ENCODE measurements at places on chromosomes 3 and 15.

- no peak for DNase-seq
Observed at GRCh38 chr3:41286305-41286704, 87.0 kb downstream of the CTNNB1 start.

GRCh38 chr15:78708713-78709260 lies 67.8 kb upstream of the CHRNB4 start:
- DNase-seq = no peak

- DNase-seq = no peak
Observed at GRCh38 chr3:139251529-139251928, 92.3 kb upstream of the MRPS22 start.

DNA sequence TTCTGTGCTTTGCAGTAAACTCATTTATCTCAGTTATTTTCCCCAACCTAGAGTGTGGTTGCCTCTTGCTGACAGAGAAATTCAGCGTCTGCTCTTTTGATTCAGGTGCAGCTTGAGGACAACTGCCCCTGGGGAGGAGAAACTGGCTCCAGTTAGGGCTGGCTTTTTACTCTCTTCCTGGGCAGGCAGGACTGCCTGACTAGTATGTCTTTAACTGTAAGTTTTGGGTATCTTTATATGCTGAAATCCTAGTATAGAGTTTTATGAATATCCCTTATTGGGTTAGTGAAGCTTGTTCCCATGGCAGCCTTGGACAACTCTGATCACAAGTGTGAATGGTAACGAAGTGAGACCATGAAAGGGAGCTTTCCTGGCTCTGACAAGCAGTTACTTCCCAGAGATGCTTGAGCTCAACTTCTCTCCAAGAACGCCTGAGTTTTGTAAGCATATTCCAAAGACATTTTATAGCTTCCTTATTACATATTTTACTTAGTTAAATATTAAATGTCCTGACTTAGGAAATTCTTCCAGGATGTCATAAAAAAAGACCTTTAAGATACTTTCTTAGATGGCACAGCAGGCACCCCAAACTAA lies 27.1 kb downstream of the CCNB2 start:
- DNase-seq = no peak

- DNase-seq = no peak
Observed at GRCh38 chr3:77773084-77773483, 733.2 kb downstream of the ROBO2 start.

GRCh38 chr3:54882129-54882833 lies 45.6 kb downstream of the LRTM1 start:
- DNase-seq = no peak

GRCh38 chr3:122553171-122553570 lies 10.9 kb downstream of the PARP9 start:
- DNase-seq = no peak

- DNase-seq = no peak
Observed at GRCh38 chr15:27179789-27180188, 208.8 kb downstream of the GABRG3 start.

DNA sequence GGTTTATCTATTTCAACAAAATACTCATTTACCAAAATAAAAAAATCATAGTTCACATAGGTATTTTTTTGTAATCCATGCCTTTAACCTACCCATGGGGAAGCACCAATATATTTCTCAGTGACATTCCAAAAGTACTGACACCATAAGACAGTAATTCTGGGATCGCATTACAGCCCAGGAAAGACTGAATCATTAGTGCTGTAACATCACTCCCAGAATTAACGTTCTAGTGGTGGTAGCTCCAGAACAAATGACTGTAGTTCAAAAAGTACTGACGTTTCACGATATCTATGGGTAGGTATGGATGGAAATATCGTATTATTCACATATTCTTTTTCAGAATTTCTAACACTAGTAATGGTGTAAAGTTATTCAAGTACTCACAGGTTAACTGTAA lies 54.3 kb upstream of the NEK10 start:
- DNase-seq = no peak

- no peak for DNase-seq
Observed at GRCh38 chr3:38653685-38654537, 4.4 kb upstream of the SCN5A start.

- no peak for DNase-seq
Observed at GRCh38 chr15:98655732-98656131, 7.4 kb downstream of the IGF1R start.

DNA sequence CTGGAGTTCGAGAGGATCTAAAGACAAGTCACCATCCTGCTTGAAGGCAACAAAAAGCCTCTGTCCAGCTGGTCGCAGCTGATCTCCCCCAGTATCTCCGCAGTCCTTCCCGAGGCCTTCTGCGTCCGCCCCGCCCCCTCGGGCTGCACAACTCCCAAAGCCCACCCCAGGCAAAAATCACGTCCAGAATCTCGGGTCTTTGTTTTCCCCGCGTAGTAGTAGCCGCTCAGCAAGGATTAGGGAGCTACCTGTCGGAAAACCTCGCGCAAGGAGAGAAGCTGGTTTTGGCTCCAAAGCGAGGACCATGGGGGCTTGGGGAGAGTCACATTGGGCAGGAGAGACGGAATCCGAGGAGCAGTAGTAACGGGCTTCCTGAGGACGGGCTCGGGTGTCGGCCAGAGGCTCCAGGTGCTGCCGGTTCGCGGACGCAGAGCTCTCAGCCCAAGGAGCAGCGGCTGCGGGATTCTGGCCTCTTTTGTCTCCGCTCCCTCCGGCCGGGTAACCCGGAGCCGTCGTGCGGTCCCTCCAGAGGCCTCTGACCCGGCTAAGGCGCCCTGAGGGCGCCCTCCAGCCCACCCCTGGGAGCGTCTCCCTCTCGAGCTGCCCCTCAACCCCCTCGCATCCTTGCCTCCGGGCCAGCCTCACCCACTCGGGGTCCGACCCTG lies 401 bp downstream of the ZSCAN29 start:
- no peak for DNase-seq

DNA sequence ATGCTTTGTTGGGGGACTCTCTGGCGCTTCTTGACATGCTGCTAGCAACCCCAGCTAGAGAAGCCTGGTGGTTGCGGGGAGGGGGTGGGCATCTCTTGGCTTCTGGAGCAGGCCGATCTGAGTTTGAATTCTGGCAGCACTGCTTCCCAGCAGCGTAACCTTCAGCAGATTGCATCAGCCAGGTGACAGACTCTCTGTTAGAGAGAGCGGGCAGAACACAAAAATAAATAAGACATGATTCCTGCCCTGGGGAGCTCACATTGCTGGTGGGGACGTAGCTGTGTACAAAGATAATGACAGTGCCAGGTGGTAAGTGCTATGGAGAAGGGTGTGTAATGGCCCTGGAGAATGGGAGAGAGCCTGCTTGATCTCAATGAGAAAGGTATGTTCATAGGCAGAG lies 87.4 kb downstream of the THSD4 start:
- DNase-seq = no peak
